ENCODE measurements at places on chromosomes 4 and X.

GRCh38 chr4:174119051-174119450 lies 164.4 kb downstream of the FBXO8 start:
- DNase-seq = no peak

- no peak for DNase-seq
Observed at GRCh38 chrX:31429915-31430314, 358.1 kb upstream of the FTHL17 start.

DNA sequence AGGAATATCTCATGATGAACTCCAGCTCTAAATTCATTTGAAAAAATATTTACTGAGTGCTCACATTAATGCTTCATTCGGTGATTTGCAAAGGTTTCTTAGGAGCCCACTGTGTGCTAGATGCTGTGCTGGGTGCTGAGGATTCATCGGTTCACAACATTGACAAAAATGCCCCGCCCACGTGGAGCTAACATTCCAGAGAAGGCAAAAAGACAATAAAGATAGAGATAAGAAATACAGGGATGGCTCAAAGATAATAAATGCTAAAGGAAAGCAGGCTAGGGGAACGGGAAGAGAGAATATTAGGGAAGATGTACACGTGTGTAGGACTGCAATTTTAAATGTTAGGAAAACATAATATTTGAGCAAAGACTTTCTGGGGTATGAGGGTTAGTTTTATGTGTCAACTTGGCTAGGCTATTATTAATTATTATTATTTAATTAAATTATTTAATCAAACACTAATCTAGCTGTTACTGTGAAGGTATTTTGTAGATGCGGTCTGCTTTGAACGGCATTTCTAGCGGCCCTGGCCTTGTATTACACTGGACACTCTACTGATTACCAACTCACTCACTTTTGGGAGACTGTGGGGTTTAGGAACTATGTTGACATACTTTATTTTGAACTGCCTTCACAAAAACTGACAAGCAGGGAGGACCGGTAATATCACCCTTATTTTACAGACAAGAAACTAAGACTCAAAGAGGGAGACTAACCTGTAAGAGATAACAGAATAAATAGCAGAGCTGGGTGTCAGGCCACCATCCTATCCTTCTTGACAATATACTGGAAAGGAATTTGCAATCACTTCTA lies 61.9 kb upstream of the IRF2 start:
- no peak for DNase-seq

DNA sequence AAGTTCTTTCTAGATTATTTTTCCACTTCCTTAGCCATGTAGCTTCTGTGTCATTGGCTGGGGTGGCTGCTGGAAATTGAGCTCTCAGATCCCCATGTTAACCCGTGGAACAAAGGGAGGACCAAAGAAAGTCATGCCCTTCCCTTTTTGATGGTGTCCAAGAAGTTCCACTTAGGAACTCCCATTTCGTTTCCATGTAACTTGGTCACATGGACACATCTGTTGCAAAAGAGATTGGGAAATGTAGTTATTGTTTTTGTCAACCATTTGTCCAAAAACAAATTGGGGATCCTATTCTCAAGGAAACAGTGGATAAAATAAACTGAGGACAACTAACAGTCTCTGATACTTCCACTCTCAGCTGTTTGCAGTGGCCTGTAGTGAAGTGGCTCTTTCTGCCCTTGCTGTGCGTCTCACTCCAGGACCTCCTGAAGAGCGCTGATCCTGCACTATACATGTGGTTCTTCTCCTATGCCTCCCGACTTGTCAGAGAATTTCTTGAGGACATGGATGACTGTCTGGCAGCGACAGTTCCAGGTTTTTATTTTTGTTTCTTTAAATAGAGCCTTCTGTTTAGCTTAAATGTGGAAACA lies 125.3 kb upstream of the LNX1 start:
- DNase-seq = no peak

GRCh38 chr4:152805818-152806217 lies 26.1 kb downstream of the ARFIP1 start:
- no peak for DNase-seq

GRCh38 chrX:65493431-65493830 lies 41.2 kb downstream of the LAS1L start:
- DNase-seq = no peak

DNA sequence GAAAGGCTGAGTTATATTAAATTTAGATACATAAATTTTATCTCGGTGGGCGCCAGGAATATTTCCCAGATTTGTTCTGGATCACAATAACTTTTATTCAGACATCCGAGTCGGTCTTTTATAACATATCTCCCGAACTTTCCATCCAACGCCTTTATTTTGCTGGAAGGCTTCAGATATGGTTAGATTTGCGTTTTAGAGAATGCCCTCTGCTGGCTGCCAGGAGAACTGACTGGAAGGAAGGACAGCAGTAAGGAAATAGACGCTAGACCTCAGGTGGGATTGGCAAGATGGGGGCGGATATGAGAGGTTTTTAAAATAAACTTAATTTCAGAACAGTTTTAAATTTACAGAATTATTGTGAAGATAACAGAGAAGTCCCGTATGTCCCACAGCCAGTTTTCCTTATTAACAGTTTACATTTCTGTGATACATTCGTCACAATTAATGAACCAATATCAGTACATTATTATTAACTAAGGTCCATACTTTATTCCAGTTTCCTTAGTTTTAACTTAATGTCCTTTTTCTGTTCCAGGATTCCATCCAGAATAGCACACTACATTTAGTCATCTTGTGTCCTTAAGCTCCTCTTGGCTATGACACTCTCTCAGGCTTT lies 4.6 kb upstream of the KANTR start:
- DNase-seq = no peak

- no peak for DNase-seq
Observed at GRCh38 chr4:158102904-158103303, 69.9 kb downstream of the GASK1B start.

DNA sequence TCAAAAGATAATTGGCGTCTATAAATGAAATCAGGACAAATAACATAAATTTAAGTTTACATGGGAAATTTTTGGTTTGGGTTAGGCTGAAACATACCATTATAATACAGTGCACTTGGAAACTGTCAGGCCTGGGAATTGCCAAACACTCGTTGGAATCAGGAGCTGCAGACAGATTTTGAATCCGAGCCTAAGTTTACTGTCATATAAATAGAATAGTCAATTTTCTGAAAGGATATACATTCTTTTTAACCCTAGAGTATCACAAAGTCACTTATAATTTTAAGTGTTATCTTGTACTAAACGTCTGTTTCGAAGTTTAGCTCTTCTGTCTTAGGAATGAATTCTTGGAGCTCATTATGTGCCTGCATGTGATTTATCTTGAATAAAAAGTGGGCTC lies 234.1 kb downstream of the VEGFC start:
- no peak for DNase-seq

- DNase-seq = no peak
Observed at GRCh38 chr4:128661479-128661878, 148.0 kb upstream of the JADE1 start.

GRCh38 chrX:40087425-40088298 lies 10.1 kb downstream of the BCOR start:
- DNase-seq = no peak

- DNase-seq = no peak
Observed at GRCh38 chrX:45306794-45307193, 106.1 kb upstream of the DIPK2B start.

DNA sequence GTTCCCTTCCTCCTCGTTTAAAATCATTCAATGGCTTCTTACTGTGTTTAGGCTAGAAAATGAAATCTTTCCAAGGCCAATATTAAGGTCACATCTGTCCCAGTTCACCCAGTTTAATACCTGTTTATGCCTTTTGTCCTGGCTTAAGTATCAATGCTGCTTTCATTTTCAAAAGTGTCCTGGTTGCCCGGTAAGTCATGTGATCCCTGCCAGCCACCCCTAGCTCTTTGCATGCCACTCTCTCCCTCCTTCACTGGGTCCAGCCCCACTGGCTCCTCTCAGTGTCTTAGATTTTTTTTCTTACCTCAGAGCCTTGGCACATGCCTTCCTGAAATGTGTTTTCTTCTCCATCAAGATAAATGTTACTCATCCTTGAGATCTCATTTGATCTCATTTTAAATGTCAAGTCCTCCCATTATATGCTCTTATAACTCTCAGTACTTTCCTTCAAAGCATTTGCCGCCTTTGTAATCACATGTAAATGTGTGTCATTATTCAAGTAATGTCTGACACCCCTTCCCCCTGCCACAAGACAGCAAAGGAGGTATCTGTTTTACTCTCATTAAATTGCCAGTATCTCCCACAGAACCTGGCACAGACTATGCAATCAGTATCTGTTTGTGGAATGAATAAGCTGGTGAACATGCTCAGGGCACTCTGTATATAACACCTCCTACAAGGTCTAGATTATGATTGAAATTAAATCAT lies 472.5 kb upstream of the RPS6KA3 start:
- no peak for DNase-seq

GRCh38 chr4:116668190-116668589 lies 417.2 kb downstream of the TRAM1L1 start:
- no peak for DNase-seq

DNA sequence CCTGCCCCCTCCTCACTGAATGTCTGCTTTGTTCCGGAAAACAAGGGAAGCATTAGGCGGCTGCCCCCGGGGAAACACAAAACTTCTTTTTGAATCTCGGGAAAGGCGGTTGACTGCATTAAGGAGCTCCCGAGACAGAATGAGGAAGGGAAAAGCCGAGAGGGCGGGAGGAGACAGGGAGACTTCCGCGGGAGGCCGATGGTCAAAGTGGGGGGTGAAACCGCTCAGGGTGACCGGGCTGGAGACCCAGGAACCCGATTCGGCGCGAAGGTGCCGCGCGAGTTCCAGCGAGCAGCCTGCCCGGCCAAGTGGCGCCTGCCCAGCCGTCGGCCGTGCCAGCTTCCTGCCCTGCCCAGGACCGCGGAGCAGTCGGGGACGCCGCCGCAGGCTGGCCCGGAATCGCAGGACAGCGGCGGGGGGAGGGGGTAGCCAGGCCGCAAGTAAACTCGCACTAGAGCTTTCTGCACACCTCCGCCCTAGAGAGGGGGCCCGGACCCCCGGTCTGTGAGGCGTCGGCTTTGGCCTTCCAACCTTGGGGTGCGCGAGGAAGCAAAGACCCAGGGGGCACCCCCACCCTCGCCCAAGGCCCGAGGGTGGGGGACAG lies 55.1 kb upstream of the BCOR start:
- DNase-seq = no peak

GRCh38 chr4:126761947-126762662 lies 870.7 kb upstream of the INTU start:
- no peak for DNase-seq

DNA sequence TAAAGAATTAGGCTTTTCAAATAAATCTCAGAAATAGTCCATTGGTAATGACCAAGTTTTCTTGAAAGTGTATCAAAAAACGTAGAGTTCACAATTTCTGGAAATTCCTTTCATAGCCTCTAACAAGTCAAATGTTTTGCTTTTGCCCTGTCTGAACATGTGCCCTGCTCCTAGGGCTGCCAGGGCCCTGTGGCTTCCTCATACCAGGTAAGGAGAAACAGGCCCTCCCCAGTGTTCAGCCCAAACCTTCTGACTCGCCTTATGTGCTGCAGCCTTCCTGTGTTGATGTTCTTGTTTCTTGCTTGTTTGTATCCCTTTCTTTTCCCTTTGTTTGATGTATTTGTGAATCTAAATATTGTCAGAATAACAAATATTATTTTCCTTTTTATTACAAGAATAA lies 146.1 kb upstream of the PACRGL start:
- DNase-seq = no peak

GRCh38 chrX:21457718-21458117 lies 83.5 kb downstream of the CNKSR2 start:
- DNase-seq = no peak

DNA sequence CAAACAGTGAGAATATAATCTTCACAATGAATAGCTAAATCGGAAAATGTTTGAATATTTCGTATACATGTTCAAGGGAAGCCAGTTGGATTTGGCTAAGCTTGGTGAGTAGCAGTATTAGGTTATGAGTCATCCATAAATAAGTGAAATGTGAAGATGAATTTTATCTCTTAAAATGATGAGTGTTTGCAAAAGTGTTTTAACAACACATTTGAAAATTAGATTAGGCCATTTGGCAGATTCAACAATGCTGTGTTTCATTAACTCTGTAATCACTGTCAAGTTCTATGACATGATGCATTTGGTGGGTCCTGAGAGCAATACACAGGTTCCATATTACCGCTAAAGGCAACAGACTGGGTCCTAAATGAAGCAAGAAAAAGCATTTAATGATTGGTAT lies 301.9 kb upstream of the PRPS2 start:
- no peak for DNase-seq

GRCh38 chr4:23114538-23114937 lies 421.8 kb downstream of the GBA3 start:
- DNase-seq = no peak

DNA sequence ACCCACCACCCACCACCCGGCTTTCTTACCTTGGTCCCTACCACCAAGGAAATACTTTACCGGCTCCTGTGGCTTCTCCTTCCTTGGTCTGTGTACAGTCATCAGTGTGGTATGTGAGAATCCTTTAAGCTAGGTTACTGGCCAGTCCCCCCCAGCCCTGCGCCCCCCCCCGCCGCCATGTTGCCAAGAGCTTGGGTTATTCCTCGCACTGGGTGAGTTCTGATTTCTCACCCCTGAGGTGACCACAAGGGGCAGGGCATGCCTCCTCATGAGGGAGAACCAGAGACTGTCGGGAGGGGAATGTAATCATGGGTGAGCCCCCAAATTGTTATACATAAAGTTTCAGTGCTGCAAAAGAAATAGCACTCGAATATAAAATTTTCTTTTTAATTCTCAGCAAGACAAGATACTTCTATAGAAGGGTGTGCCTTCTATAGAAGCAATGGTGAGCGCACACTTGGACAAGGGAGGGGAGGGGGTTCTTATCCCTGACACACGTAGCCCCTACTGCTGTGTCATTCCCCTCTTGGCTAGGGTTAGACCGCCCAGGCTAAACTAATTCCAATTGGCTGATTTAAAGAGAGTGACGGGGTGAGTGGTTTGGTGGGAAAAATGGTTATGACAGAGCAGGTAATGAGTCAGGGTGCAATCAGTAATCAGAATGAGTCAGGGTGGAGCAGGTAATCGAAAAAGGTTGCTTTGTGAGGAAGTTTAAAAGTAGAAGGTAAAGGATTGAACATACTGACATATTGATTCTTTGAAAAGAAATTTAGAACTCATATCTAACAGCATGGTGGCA lies 133.2 kb downstream of the KDM6A start:
- DNase-seq = no peak

DNA sequence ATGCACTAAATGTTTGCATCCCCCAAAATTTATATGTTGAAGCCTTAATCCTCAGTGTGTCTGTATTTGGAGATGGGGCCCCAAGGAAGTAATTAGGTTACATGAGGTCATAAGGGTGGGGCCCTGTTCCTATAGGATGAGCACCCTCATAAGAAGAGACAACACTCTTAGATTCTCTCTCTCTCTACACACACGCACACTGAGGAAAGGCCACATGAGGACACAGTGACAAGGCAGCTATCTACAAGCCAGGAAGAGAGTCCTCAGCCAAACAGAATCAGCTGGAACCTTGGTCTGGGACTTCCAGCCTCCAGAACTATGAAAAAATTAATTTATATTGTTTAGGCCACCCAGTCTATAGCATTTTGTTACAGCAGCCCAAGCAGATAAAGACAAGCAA lies 69.3 kb upstream of the NOCT start:
- DNase-seq = no peak

- DNase-seq = no peak
Observed at GRCh38 chr4:26201120-26201519, 119.7 kb upstream of the RBPJ start.

- DNase-seq = no peak
Observed at GRCh38 chr4:185554365-185555126, 19.2 kb upstream of the PDLIM3 start.

- DNase-seq = no peak
Observed at GRCh38 chrX:1011691-1012283, 200.7 kb downstream of the CRLF2 start.

- DNase-seq = no peak
Observed at GRCh38 chrX:70043685-70044084, 6.1 kb downstream of the AWAT2 start.
